ENCODE measurements at places on chromosomes 3 and 15. TPM values are rescaled to one million over a fixed set of nuclear protein-coding genes. Genes with fewer than 3 reads are reported as not detected.

- no peak for DNase-seq
These were observed 34.1 kb downstream of the GASK1A start for GRCh38 chr3:43013256-43013655.

Gene GRAMD1C
- total RNA-seq, result 9.2 TPM

DNA sequence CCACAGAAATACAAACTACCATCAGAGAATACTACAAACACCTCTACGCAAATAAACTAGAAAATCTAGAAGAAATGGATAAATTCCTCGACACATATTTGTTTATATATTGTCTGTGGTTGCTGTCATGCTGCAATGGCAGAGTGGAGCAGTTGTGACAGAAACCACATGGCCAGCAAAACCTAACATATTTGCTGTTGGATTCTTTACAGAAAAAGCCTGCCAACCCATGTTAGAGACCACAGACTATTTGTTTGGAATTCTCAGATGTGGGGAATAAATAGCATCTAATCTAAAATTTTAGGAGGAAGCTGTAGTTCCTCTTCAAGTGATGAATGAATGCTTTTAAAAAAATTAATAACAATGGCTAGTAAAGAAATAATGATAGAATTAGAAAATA lies 341.6 kb upstream of the AZI2 start:
- DNase-seq, result no peak

Gene MAP1A
- total RNA-seq, result 7.1 TPM

GRCh38 chr15:52068004-52068615 lies 44.5 kb downstream of the BCL2L10 start:
- no peak for DNase-seq

DNA sequence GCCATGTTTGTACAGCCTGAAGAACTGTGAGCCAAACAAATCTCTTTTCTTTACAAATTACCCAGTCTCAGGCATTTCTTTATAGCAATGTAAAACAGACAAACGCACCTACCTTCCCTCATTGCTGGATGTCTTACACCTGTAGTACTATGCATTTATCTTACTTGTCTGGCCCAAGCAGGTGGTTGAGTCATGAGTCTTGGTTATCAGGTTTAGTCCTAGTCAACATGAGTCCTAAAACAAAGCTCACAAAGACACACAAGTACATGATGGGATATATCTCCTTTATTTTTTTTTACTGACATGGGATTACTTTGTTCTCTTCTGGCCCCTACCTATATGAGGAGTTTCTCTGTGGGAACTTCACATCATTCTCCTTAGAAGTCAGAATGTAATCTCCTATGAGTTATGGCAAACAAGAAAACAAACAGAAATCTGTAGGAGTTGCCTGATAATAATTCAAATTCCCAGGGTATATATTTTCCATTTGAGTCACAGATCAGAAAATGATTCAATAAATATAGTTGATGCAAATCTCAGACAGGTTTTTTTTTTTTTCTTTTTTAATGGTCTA lies 33.6 kb upstream of the PLSCR2 start:
- no peak for DNase-seq

- DNase-seq, result no peak
These were observed 66.6 kb downstream of the P3H2 start for GRCh38 chr3:190053919-190054672.

- no peak for DNase-seq
These were observed 12.6 kb upstream of the OR5K1 start for GRCh38 chr3:98450372-98450771.

Gene MINAR1
- total RNA-seq, result 0.30 TPM

DNA sequence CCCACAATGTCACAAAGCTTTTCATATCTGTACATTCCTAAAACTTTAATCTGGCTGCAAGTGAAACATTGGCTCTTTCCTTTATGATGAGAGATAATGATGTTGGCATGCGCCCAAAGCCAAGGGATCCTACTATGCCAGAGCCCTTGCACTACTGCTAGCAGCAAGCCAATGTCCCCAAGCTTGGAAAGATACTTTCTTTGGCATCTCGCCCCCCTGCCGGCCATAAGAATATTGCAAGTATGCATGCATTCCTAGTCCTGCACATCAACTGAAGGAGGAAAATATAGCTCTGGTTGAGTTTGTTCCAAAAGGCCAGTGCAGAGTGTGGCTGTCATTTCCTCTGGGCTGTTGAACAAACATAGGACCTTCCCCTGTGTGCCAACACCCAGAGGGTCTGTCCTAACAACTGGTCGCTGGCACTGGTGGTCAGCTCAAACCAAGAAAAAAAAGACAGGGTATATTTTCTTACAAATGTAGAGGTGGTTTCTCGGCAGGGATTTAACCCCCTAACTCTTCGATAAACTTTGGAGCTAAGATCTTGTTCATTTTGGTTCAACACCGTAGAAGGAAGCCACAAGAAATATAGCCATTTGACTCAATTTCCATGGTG lies 120.9 kb upstream of the ZBED2 start:
- DNase-seq, result peak; percentile 53

Gene SYNPR
- total RNA-seq, result not detected

DNA sequence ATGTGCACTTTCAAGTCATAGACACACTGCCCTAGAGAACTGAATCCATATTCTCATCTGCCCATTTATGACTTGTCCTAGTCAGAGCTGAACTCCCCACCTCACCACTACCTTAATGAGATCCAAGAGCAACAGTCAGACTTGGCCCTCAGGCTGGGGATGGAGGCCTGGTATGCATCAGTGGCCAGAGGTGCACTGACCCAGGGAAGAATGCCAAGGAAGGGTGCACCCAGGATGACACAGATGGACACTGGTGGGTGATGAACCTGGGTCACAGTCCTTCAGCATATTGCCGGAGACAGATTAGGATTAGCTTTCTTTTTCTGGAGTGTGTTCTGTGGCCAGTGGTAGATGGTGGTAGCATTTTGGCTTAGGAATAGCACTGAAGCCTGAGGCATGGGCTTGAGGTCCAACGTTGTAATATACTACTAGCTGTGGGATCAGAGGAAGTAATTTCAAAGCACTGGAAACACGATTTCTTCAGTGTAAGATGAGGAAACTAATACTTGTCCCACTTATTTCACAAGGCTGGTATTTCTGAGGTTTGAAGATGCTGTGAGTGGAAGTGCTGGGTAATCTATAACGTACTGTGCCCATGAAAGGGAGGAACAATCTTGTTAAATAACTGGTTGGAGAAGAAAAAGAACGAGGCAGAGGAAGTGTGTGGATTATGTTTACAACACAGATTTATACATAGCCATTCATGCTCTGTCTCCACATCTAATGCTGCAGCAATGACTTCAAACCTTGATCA lies 265.0 kb downstream of the THRB start:
- DNase-seq, result no peak

GRCh38 chr3:46536758-46537157 lies 29.3 kb downstream of the LRRC2 start:
- no peak for DNase-seq

GRCh38 chr3:13932578-13933295 lies 52.9 kb upstream of the WNT7A start:
- no peak for DNase-seq

GRCh38 chr3:187735383-187735782 lies 9.9 kb downstream of the BCL6 start:
- no peak for DNase-seq

DNA sequence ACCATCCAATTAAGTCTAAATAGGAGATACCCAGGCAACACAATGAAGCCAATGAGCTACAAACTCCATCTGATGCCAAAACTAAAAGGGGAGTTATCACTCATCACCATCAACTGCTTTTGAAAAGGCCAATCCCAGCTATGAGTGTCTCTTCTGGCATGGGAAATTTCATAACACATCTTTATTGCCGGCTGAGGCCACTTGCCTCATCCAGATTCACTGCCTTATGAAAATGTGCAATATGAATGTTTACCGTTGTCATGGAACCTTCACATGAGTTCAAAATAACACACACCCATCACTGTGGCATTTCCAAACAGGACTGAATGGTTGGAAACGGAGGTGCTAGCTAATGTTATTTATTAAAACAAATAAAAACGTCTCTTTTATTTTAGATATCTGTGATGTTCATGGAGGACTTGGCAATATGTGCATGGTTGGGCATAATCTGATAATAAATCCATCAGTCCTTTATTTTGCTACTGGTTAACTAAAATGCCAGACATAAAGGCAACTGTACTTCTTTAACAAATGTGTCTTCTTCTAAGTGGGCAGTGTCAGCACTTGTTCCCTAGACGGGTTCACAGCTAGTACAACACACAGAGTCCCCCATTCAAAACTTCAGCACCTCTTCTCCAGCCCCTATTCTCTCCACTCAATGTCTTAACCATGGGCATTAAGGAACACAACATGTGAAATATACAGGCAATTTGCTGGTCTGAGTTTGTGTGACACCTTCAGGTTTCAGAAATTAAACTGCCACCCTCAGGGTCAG lies 143.9 kb downstream of the MAGI1 start:
- no peak for DNase-seq

- no peak for DNase-seq
These were observed 27.1 kb downstream of the CPN2 start for GRCh38 chr3:194323785-194324735.

Gene ARHGAP11A
- 4.9 TPM for total RNA-seq

- DNase-seq, result no peak
These were observed 18.3 kb upstream of the NUDT16 start for GRCh38 chr3:131363275-131363674.

DNA sequence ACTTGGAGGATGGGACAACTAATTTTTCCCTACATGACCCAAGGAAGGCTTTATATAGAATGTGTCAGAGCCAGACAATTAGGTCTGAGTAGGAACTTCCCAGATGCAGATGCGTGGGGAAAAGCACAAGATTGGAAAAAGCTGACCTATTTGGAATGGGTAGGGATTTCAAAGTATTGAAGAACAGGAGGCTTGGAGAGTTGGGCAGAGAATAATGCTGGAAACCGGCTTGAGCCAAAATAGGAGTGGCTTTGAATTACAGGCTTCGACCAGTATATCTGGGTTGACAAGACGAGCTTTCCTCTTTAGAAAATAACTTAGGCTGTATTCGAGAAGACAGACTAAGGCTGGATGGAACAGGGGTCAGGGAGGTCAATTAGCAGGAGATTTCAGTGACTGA lies 181.1 kb downstream of the GBE1 start:
- DNase-seq, result no peak

DNA sequence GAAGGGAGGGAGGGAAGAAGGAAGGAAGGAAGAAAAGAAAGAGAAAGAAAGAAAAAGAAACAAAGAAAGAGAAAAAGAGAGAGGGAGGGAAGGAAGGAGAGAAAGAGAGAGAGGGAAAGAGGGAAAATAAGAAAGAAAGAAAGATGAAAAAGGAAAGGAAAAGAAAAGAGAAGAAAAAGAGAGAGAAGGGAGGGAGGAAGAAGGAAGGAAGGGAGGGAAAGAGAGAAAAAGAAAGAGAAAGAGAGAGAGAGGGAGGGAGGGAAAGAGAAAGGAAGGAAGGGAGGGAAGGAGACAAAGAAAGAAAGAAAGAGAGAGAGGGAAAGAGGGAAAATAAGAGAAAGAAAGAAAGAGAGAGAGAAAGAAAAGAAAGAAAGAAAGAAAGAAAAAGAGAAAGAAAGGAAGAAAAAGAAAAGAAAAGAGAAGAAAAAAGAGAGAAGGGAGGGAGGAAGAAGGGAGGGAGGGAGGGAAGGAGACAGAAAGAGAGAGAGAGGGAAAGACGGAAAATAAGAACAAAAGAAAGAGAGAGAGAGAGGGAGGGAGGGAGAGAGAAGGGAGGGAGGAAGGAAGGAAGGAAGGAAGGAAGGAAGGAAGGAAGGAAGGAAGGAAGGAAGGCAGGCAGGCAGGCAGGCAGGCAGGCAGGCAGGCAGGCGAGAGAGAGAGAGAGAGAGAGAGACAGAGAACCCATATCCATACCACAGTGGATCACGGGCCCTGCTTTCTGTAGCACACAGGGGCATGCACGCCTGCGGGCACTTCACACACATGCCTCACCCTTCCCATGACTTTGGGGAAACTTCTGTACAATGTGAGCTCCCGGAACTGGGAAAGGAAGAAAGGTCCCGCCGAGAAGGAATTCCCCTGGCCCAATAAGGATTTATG lies 52.5 kb downstream of the ADCY5 start:
- no peak for DNase-seq

Gene DUOXA2
- total RNA-seq, result not detected

- DNase-seq, result no peak
These were observed 410.5 kb downstream of the LSAMP start for GRCh38 chr3:116034794-116035193.

Gene GOLGA6L7
- total RNA-seq, result not detected

Gene ANKUB1
- total RNA-seq, result 3.1 TPM

Gene LRRC57
- 23.7 TPM for total RNA-seq

Gene CASR
- not detected for total RNA-seq

- DNase-seq, result no peak
These were observed 256.0 kb upstream of the CBLB start for GRCh38 chr3:106124818-106125217.

GRCh38 chr3:39917065-39917773 lies 107.8 kb downstream of the MYRIP start:
- no peak for DNase-seq

Gene COL6A6
- 12.8 TPM for total RNA-seq

GRCh38 chr3:54228806-54229205 lies 106.5 kb downstream of the CACNA2D3 start:
- DNase-seq, result no peak

DNA sequence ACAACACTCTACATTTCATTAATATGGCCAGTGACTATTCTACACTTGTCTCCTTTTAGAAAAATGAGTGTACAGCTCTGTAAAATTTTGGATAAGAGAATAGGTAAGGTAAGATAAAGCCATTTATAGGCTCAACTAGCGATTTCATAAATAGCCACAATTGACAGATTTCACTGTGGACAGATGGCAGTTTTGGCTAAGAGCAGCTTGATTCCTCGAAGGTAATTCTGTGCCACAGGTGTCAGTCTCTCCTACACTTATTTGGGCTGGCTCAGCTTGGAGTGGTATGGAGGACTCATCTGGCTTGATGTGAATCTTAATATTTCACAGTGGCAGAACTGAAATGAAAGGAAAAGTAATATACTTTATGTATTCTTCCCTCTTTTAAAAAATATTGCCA lies 536.7 kb upstream of the TBL1XR1 start:
- DNase-seq, result no peak

DNA sequence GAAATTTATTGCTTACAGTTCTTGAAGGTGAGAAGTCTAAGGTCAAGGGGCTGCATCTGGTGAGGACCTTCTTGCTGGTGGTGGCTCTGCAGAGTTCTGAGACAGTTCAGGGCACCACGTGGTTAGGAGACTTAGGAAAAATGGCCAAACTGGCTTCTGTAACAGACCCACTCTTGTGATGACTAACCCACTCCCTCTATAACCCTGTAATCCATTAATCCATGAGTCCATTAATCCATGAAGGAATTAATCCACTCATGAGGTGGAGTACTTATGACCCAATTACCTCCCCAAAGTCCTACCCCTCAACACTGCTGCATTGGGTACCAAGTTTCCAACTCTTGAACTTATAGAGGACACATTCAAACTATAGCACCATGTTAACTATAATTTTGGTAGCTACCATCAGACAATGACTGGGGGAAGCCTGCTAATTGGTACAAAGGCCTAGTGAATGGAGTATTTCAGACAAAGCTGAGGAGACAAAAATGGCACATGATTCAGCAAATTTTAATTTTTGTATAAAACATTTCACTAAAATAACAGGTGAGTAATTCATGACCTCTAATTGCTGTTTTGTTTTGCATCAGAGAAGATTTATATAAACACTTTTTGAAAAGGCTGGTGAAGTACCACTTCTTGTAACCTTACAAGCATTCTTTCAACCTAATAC lies 374.1 kb upstream of the TBL1XR1 start:
- no peak for DNase-seq

- no peak for DNase-seq
These were observed 119.3 kb downstream of the KCNMB2 start for GRCh38 chr3:178655488-178655887.

- DNase-seq, result no peak
These were observed 18.1 kb downstream of the SH3BP5 start for GRCh38 chr3:15314276-15314675.
